ENCODE measurements at places on chromosomes 4 and X. TPM values are rescaled to one million over a fixed set of nuclear protein-coding genes. Genes with fewer than 3 reads are reported as not detected.

PRICKLE3 gene
- total RNA-seq: 4.2 TPM

SORCS2 gene
- 1.2 TPM for total RNA-seq

AP1AR gene
- 28.3 TPM for total RNA-seq

KLB gene
- not detected for total RNA-seq

DCAF12L2 gene
- total RNA-seq: 3.3 TPM

TMSB15A gene
- total RNA-seq: 233 TPM

MGAT4D gene
- not detected for total RNA-seq

AFP gene
- total RNA-seq: not detected

TLR7 gene
- total RNA-seq: not detected

TMEM164 gene
- 85.3 TPM for total RNA-seq

PCDH10 gene
- 3.8 TPM for total RNA-seq

NUDT11 gene
- 39.8 TPM for total RNA-seq

TRAM1L1 gene
- 5.0 TPM for total RNA-seq

NSUN7 gene
- 4.7 TPM for total RNA-seq

DCAF4L1 gene
- total RNA-seq: 0.26 TPM

ETDB gene
- not detected for total RNA-seq

IBSP gene
- total RNA-seq: not detected

PRDM8 gene
- 2.6 TPM for total RNA-seq

SLC30A9 gene
- total RNA-seq: 68.0 TPM

RBM46 gene
- total RNA-seq: not detected

HTATSF1 gene
- 69.1 TPM for total RNA-seq

SPANXD gene
- not detected for total RNA-seq

DNAJB14 gene
- total RNA-seq: 34.2 TPM

APLN gene
- 1.2 TPM for total RNA-seq

RPL9 gene
- 1,529 TPM for total RNA-seq

MMRN1 gene
- 10.7 TPM for total RNA-seq

SULT1E1 gene
- not detected for total RNA-seq

CABS1 gene
- total RNA-seq: not detected

DACH2 gene
- total RNA-seq: 1.0 TPM

FAM9B gene
- not detected for total RNA-seq

EGFL6 gene
- total RNA-seq: not detected

PPBP gene
- not detected for total RNA-seq

SRPK3 gene
- total RNA-seq: 0.30 TPM

MAOB gene
- 0.93 TPM for total RNA-seq

WDFY3 gene
- total RNA-seq: 53.5 TPM

CDKL5 gene
- total RNA-seq: 3.7 TPM

GABRQ gene
- total RNA-seq: 0.84 TPM

HDAC6 gene
- total RNA-seq: 177 TPM

FAT4 gene
- total RNA-seq: 26.6 TPM

HHIP gene
- total RNA-seq: 1.3 TPM

FHIP1A gene
- total RNA-seq: not detected

TMEM165 gene
- total RNA-seq: 62.7 TPM

AMBN gene
- not detected for total RNA-seq

CRMP1 gene
- total RNA-seq: 251 TPM

CDKL2 gene
- total RNA-seq: 1.1 TPM

PTPN13 gene
- total RNA-seq: 70.5 TPM

EXOC1L gene
- not detected for total RNA-seq

DDX53 gene
- total RNA-seq: not detected

TEX13A gene
- total RNA-seq: not detected

BGN gene
- total RNA-seq: 85.2 TPM

MTMR1 gene
- 17.8 TPM for total RNA-seq

FAM9C gene
- 0.25 TPM for total RNA-seq

PSAPL1 gene
- total RNA-seq: not detected

COL25A1 gene
- total RNA-seq: 39.3 TPM
